NCI-H510A treated with DMSO at 0.1 percent for 48 hours (cell line): ENCODE measurements at places on chromosomes 7 and 10.
A peak's percentile ranks its signal among the peaks of the same experiment; 100 is the strongest.

DNA sequence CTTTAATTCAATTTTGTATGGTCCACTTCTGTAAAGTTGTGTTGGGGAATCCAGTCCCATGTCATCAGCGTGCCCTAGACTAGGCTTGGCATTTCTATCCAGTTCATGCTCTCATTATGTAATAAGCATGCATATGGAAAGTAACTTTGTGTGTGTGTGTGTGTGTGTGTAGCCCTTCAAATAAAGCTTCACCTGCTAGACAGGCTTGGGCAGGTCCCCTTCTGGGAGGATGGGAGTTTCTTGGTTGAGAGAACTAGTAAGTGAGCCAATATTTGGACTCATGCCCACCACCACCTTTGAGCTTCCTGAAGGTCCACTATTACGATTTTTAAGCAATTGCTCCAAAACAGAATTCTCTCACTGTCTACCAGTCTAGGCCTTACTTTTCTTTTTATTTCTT is 6.9 kb downstream of the BZW2 start:
- peak; percentile 83 for DNase-seq

DNA sequence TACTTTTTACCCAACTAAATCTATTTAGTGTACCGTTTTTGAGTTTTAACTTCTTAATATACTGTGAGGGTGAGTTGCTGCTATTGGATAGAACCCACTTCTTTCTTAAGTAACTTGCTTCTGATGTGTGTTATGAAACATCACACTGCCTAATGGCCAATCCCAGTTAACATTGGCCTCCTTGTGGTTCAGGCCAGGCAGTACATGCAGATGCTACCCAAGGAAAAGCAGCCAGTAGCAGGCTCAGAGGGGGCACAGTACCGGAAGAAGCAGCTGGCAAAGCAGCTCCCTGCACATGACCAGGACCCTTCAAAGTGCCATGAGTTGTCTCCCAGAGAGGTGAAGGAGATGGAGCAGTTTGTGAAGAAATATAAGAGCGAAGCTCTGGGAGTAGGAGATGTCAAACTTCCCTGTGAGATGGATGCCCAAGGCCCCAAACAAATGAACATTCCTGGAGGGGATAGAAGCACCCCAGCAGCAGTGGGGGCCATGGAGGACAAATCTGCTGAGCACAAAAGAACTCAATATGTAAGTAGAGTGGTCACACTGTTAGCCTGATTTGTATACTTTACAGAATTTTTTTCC is 39.7 kb downstream of the TES start:
- no peak for DNase-seq

DNA sequence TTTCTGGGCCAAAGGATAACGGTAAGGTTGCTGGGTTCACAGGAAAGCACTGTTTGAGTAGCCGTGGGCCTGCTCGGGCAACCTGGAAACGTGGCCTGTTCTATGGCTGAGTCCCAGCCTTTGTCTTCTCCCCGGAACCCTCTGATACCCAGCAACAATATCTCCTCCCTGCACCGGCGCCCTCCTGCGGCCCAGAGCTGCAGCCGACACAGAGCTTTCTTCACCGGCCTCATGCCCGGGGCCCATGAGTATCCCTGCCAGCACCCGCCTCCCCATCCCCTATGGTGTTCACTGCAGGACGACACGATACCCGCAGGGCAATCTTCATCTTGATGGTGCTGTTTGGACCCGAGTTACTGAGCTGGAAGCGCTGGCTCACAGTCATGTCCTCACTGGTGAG is 38.6 kb upstream of the NCAPG2 start:
- no peak for DNase-seq

- DNase-seq: no peak
Measured at GRCh38 chr10:108598320-108598695, 1325.0 kb downstream of the XPNPEP1 start.

GRCh38 chr7:109898-110556 is 82.3 kb upstream of the FAM20C start:
- DNase-seq: no peak

GRCh38 chr10:127523476-127523875 is 25.6 kb upstream of the NPS start:
- DNase-seq: no peak

GRCh38 chr10:88114368-88114767 is 250.9 kb downstream of the PTEN start:
- peak; percentile 72 for DNase-seq

DNA sequence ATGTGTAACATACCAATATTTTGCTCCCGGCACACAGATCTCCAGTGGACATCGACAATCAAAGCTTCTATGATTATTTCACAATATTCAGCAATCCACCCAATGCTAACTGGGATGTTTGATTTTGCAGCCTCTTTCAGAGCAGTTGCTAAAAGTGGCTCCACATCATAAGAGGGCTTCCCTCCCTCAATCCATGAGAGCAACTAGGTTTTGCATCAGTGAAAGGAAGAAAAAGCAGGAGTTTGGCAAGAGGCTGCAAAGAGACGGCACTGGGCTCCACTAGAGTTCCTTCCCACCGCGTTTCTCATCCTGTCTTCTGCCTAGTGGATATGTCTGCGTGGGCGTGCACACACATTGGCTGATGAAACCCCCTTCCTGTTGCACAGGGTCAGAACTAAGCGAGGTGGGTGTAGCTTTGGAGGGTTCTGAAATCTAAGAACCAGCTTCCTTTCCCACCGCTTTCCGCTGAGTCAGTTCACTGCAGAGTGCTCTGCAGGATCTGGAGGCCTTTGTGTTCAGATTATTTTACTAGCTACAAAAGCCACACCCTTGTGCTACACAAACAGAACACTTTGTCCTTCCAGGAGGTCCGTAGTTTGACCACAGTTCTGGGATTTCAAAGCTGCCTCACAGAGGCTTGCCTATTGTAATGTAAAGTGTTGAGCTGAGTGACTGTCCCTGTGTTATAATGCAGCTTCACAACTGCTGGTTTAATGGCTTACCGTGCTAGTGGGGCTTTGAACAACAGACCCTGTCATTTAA is 28.1 kb downstream of the ARL4A start:
- DNase-seq: peak; percentile 84

- no peak for DNase-seq
Measured at GRCh38 chr7:36895192-36895591, 170.9 kb upstream of the AOAH start.

DNA sequence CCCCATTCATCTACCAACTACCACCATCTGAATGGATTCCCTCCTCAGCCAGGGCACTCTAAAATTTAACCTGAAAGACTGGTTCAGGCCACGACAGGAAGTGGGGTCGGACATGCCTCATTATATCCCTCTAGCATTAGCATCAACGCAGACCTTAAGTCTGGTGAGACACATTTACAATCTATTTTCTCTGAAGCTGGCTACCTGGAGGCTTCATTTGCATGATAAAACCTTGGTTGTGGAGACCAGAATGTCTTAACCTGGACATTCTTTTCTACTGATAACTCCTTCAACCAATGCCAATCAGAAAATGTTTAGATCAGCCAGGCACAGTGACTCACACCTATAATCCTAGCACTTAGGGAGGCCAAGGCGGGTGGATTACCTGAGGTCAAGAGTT is 42.3 kb downstream of the SVOPL start:
- DNase-seq: no peak

GRCh38 chr10:47139121-47139520 is 160.9 kb upstream of the GDF10 start:
- no peak for DNase-seq

DNA sequence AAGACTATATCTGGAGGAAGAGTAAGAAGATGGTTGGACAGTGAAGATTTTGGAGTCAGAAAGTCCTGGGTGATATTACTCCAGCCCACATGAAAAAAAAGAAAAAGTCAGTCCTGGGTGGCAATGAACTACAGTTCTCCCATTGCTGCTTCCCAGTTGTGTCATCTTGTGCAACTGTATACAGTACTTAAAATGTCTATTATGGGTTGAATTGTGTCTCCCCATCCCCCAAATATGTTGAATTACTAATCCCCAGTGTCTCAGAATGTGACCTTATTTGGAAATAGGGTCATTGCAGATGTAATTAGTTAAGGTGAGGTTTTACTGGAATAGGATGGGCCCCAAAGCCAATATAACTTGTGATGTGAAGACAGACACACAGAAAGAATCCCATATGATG is 15.6 kb downstream of the SEC23IP start:
- DNase-seq: no peak

- DNase-seq: no peak
Measured at GRCh38 chr7:99112097-99112496, 31.8 kb downstream of the SMURF1 start.

- peak; percentile 26 for DNase-seq
Measured at GRCh38 chr10:659688-660141, 29.8 kb downstream of the DIP2C start.

DNA sequence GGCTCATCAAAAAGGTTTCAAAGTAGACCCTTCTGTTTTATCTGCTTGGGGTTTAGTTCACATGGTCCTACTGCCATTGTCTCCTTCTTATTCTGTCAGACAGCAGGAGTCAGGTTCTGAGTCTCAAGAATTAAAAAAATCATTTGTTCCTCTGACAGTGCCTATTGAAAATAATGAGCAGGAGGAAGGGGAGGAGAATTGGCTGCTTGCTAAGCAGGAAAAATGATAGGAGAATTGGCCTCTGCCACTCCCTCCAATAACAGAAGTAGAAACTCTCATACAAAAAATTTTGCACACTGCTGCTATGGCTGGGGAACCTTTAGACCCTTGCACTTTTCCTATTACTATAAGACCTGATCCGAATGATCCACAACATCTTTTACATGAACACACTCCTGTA is 35.7 kb downstream of the OR13A1 start:
- DNase-seq: no peak

DNA sequence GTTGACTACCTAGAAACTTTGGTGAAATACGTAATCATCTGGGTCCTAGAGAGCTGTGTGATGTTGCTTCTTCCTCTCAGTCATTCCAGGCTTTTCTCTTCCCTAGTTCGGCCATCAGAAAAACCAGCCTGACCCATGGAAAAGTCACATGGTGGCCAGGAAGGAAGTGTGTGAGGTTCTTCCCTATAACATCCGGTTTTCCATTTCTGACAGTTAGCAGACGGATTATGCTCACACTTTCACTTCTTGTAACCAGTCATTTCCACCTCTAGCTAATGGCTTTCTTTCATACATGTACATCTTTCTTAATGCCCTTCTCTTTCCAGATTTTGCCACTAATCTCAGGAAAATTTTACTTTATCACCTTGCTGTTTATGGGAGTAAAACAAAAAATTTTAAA is 110.0 kb upstream of the GLCCI1 start:
- DNase-seq: no peak

GRCh38 chr7:116977172-116977571 is 23.9 kb downstream of the ST7 start:
- no peak for DNase-seq

DNA sequence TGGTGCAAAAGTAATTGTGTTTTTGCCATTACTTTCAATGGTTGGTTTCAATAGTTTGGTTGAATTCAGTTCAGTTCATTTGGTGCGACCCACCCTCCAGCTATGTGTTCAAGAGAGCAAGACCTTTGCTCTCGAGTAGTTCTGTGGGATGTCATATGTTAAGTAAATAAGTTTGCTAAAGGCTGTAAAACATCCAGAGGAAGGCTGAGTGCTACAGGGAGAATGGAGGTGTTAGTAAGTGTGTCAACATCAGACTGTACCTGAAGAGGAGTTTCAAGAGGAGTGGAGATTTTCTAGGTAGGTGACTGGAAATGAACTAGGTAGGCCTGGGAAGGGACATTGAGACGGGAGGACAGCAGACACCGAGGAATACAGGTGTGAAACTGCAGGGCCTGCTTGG is 147.7 kb downstream of the SH2D4B start:
- peak; percentile 84 for DNase-seq

DNA sequence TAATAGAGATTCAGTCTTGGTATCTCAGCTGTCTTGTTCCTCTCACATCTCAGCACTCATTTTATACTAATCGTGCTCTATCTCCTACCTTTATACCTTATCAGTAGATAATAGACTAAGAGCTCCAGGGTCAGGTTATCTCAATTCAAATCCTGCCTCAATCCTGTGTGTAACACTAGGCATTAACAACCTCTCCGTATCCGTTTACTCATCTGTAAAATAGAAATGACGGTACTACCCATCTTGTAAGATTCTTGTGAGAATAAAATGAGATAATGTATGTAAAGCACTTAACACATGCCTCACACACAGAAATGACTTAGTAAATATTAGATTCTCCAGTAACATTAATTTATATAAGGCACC is 622 bp upstream of the P4HA1 start:
- DNase-seq: peak; percentile 82

DNA sequence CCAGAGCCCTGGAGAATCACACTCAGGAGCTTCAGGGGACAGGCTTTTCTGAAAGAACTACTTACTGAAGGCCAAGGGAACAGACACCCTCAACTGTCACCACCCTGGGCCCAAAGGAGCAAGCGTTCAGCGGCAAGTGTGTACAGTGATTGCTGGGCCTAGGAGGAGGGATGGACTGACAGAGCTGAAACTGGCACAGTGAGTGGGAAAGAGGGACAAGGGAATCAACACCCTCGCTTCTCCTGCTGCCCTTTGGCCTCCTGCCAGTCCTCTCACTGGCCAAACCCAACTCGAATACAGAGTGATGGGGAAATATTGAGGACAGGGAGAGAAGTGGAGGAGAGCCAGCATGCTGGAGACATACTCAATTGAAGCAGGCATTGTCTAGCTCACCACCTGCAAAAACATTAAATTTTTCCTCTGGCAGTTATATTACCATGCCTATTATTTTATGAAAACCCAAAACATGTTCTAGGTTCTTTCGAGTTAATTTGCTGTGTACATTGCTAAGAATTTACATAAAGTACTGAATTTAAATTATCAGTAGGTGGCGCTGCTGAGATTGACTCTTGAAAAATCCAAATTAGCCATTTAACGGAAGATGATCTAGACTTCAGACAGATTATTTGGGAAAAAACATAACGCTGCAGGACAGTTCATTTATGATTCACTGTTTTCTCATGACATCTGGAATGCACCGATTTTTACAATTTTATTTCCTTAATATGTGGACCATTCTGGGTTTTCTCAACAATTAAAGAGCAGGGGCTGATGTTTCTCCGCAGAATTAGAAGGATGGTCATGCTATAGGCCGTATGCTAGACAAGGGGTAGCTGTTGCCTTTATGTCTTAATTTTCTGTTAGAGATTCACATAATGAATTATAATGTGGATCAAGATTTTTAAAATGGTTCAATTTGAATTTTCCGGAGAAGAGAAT is 14.7 kb upstream of the TMEM236 start:
- DNase-seq: peak; percentile 5
